ENCODE measurements at places on chromosomes 3 and 15.

DNA sequence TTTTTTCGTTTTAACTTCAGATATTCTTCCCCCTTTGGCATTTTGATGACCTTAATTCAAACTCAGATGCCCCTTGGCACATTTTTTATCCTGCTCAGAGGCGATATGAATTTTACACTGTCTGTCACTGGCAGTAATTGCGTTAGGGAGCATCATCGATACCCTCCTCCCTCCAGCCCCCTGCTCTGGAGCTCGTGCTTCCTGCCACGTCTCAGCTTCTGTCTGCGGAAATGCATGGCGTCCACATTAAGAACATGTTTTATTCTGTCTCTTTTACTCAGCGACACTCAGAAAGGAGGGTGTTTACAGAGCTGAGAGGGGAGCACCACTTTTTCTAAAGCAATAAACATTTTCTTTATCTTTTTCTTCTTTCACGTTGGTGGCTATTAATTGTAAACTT is 254.2 kb downstream of the EBLN2 start:
- DNase-seq, result no peak

DNA sequence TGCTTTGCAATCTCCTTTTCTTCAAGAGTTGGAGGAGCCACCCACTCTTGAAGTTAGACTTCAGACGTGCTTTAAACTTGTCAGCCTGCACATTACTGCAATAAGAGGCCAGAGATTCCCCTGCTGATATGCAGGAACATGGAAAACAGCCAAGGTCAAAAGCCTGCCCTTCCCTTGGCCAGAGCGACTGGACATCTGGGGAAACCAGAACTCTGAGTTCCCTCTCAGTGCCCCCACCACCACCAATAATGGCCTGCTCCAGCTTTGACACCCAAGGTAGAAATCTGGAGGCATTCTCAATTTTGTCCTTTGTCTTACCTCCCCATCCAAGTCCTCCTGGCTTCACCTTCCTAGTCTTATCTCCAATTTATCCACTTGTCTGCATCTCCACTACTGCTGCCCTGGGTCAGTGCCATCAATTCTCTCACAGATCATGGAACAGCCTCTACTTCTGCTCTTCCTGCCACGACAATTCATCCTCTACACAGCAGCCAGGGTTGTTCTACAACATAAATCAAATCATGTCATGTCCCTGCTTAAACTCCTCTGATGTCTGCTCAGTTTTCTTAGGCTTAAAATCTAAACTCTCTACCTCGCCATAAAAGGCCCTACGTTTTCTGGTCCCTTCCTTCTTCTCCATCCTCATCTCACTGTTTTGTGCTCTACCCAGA is 191.6 kb upstream of the WNT5A start:
- no peak for DNase-seq

DNA sequence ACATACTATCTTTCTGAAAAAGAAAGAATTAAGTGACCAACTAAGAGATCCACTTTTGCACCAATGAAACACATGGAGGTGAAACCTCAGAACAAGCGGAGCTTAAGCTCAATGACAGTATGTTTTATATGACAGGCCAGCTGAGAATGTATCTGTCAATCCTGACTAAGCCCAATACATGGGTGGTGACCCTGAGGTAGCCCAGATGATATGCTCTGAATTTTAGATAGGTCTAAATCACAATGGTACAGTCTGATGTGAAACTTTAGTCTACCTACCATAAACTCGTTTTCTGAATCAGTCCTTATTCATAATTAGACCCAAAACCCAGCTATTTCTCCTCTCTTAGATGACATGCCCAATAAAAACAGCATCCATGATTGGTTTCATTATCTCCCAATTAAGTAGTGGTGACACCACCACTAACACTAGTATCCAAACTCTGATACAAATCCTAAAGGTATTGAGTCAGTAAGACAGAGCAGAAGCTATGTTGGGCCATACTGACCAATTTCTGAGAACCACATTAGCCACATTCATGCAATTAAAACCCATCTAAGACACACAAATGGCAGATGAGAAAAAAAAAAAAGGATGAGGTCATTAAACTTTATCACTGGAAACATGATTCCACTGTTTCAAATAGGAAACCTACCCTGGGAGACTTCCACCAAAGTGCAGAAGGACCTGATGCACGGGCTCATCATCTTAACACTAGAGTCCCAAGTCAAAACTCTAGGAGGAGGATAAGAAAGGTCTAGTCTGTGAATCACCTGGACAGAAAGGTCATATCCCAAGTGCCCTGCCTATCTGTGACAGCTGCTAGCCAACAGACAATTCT is 20.6 kb downstream of the CMTM6 start:
- no peak for DNase-seq

GRCh38 chr3:41418961-41419691 is 219.8 kb downstream of the CTNNB1 start:
- no peak for DNase-seq

DNA sequence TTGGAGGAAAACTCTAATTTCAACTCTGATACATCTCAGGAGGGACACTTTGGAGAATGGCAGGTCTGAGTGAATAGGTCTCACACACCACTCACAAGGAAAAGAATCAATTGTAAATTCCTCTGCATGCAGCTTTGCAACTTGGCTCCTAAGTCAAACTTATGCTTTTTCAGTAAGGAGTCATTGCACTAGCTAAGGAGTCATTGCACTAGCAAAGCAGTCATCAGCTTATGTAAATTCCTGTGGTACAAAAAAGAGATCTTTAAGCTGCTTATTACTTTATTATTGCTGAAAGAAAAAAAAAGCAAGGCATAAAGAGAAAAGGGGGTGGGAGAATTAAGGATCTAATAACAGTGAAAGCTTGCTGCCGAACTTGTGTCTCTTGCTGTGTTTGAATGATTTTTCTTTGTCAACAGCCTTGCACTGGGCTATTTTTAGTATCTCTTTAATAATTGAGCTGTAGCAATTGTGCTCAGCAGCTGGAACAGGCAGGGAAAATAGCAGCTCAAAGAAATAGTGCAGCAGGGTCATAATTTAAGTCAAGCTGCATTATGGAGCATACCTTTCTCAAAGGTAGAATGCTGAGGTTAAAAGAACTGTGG is 154.3 kb upstream of the ARPP21 start:
- DNase-seq, result no peak

- no peak for DNase-seq
Measured at GRCh38 chr3:195727606-195728195, 6.9 kb downstream of the MUC20 start.

- no peak for DNase-seq
Measured at GRCh38 chr3:62805580-62806277, 69.5 kb downstream of the CADPS start.

DNA sequence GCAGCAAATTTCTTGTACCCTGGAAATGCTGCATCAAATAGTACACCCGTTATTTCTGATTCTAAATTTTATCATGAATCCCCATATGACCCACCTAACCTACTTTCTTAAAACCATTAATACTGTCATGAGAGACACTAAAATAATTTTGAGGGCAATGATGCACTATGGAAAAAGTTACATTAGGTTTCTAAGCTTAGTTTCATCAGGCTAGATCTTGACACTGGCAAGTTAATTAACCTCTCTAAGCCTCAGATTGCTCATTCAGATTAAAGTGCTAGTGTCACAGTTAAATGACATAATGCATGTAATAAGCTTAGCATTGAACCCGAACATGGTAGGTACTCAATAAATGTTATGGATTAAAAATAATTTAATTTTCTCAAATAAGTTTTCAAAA is 8.2 kb downstream of the GOLIM4 start:
- DNase-seq, result no peak

- no peak for DNase-seq
Measured at GRCh38 chr3:195250473-195251251, 20.3 kb downstream of the XXYLT1 start.

- no peak for DNase-seq
Measured at GRCh38 chr15:76861815-76862397, 43.2 kb downstream of the SCAPER start.

- DNase-seq, result no peak
Measured at GRCh38 chr3:79661896-79662295, 105.9 kb downstream of the ROBO1 start.

DNA sequence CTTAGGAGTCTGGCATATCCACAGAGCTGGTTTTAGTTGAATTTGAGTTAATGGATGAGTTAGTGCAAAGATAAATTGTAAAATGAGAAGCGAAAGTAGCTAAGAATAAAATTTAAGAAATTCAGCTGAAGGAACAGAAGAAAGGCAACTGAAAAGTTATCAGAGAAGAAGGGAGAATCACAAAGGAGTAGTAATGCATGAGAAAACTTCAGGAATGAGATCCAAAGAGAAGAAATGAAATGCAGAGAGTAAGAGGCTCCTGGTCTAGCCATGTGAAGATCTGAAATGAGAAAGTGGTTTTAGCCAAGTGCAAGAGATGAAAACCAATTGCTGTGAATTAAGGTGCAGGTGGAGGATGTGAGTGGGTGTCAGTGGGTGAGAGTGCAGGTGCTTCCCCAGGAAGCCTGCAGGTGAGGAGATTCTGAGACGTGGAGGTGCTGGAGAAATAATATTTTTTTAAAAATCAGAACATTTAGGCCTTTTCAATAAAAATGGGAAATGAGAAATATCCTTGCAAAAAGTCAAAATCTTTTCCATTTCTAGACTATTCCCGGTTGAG is 18.5 kb downstream of the KBTBD8 start:
- no peak for DNase-seq

DNA sequence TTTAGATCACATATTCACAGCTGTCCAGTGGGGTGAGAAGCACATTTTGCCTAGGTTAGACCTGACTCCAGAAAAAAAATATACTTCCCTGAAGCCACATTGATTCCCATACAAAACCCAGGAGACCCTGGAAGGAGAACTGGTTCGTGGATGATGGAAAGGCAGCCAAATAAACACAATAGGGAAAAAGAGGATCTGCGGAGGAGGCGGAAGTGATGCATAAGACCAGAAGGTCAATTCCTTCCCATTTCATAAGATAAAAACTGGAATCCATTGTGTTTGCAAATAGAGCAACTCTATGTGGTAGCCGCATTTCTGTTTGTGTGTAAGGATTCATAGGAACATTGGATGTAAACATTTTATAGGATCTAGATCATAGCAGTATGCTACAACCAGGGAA is 781.9 kb upstream of the GRM7 start:
- no peak for DNase-seq

- DNase-seq, result no peak
Measured at GRCh38 chr3:51958603-51959521, 3.7 kb downstream of the GPR62 start.

DNA sequence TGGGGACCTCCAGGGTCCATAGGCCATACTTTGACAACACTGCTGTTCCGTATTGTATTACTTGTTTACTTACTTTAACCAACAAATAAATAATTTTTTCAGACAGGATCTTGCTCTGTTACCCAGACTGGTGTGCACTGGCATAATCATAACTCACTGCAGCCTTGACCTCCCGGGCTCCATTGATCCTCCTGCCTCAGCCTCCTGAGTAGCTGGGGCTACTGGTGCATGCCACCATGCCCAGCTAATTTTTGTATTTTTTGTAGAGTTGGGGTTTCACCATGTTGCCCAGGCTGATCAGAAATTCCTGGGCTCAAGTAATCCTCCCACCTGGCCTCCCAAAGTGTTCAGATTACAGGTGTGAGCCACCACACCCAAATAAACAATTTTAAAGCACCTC is 64.9 kb upstream of the C15orf39 start:
- no peak for DNase-seq

DNA sequence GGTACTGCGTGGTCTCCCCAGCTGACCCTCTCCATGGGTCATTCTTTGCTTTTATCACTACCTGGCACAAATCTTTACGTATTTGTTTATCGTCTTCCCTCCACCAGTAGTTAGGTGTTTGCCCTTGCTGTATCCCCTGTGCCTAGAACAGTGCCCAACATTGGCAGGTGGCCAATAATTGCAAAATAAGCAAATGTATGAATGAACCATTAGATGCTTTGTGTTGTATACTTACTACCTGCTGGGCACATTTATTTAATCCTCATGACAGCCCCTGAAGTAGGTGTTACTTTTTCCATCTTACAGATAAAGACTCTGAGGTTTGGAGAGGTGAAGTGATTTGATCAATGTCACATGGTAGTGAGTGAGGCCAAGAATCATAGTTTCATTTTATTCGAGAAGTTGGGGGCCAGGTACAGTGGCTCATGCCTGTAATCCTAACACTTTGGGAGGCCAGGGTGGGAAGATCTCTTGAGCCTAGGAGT is 2.0 kb upstream of the TWF2 start:
- no peak for DNase-seq

GRCh38 chr3:186664506-186664905 is 1.3 kb upstream of the HRG start:
- no peak for DNase-seq

DNA sequence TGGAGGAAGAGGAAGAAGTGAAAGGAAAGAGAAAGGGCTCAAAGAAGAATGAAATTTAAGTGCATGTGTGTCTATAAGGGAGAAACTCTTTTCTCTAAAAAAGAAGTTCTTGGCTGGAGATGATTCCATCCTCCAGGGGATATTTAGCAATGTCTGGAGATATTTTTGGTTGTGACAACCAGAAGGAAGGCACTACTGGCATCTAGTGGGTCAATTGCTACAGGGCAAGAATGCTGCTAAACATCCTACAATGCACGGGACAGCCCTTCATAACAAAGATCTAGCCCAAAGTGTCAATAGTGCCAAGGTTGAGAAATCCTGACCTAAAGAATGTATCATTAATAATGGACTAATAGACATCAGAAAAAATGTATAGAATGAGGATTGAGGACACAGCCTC is 57.4 kb upstream of the ST3GAL6 start:
- DNase-seq, result no peak

- no peak for DNase-seq
Measured at GRCh38 chr3:148990236-148990635, 1.1 kb upstream of the GYG1 start.

- DNase-seq, result no peak
Measured at GRCh38 chr3:55725681-55726500, 238.8 kb upstream of the WNT5A start.

DNA sequence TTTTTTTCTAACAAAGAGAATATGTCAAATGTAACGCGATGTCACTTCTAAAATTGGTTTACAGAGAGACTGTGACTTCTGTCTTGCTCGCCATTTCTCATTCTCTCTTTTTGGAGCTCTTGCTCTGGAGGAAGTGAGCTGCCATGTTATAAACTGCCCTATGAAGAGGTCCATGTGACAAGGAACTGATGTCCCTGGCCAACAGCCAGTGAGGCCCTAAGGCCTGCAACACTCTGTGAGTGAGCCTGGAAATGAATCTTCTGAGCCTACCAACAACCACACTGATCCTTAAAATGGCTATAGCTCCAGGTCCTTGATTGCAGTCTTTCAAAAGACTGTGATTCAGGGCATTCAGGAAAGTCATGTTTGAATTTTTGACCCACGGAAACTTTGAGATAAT is 49.9 kb downstream of the NMD3 start:
- no peak for DNase-seq

DNA sequence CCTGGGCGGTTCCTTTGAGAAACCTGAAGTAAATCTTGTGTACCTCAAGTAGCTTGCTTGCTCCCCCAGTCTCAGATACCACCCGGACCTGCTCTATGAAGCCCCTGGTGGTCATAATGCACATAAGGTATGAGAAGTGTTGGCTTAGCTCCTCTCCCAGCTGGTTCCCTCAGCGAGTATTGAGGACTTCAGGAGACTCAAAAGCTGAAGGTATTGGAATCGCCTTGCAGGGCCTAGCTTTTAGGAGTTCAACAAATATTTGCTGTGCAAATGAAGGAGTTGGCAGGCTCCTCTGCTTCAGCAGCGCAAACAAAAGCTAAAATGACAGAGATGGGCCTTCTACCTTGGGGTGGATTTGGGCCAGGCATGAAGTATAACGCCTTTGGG is 1.7 kb downstream of the CMTM8 start:
- DNase-seq, result no peak

- no peak for DNase-seq
Measured at GRCh38 chr3:153961494-153961893, 159.7 kb upstream of the ARHGEF26 start.
